Activated naive CD8-positive, alpha-beta T cell treated with anti-CD3 and anti-CD28 coated beads, Interleukin-2, amount 50 U/mL, for 16 hours (primary cell): ENCODE measurements at places on chromosomes 3 and 15.

- DNase-seq: no peak
Observed at GRCh38 chr3:77530870-77531269, 491.0 kb downstream of the ROBO2 start.

GRCh38 chr15:74322558-74323180 lies 44.8 kb downstream of the CYP11A1 start:
- peak; percentile 21 for DNase-seq

DNA sequence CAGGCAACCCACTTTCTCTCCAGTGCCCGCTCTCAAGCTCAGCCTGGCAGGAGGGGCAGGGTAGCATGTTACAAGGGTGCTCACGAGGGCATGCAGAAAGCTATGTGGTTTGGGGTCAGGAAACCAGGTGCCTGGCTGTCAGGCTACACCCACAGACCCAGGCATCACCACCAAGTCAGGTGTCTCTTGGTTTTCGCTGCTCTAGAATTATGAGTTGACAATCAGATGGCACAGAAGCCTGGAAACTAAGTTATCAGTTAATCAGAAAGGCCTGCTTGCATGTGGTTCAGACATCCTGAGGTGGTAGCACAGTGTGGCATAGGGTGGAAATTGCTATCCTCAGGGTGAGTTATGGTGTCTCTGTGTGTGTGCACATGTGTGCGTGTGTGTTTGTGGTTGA lies 16.2 kb upstream of the CCR9 start:
- DNase-seq: peak; percentile 2

- DNase-seq: no peak
Observed at GRCh38 chr3:30492322-30493192, 113.8 kb upstream of the TGFBR2 start.

- peak; percentile 32 for DNase-seq
Observed at GRCh38 chr3:197749315-197749600, 425 bp upstream of the FYTTD1 start.

- DNase-seq: no peak
Observed at GRCh38 chr15:94666553-94666952, 435.2 kb downstream of the MCTP2 start.

GRCh38 chr15:49223536-49224274 lies 53.7 kb downstream of the GALK2 start:
- DNase-seq: no peak
